ENCODE measurements at places on chromosomes 6 and 20.

DNA sequence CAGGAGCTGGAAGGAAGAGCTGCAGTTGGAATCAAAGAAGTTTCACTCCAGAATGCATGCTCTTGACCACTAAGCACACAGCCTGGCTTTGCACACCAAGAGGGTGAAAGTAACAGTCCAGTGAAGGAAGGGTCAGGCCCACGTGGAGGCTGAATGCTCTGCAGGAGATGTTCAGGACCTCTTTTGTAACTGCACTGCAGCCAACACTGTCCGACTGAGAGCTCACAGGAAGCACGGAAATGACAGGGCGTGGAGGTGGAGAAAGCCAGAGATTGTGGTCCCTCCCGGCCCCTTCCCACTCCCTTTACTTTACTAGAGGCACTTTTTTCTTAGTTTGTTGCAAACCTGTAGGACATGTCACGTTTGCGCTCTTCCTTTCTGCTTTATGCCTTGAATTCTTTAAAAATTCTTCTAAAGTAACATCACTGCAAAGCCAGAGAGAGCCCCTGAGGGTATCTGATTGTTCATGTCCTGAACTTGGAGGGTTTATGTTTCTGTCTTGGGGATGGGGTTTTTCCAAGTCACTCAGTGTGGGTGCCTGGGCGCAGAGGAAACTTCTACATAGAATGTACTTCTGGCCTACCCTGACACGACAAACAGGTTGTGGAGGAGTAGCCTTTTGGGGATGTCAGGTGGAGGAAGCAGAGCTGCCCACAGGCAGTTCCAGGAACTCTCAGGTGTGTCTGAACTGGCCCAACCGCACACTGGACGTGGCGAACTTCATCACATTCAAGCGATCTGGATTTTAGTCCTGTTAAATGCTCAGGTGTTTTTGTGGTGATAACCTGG is 40.9 kb downstream of the JAG1 start:
- DNase-seq = peak; percentile 58

DNA sequence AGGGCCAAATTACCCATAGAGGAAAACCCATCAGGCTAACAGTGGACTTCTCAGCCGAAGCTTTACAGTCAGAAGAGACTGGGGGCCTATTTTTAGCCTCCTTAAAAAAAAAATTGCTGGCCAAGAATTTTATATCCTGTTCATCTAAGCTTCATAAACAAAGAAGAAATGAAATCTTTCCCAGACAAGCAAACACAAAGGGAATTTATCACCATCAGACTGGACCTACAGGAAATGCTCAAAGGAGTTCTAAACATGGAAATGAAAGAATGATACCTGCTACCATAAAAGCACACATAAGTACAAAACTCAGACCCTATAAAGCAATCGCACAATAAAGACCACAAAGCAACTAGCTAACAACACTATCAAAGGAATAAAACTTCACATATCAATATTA is 19.3 kb downstream of the DTNBP1 start:
- no peak for DNase-seq

GRCh38 chr6:140460267-140460666 is 1085.8 kb upstream of the CITED2 start:
- DNase-seq = no peak

- DNase-seq = peak; percentile 93
These were observed 5.8 kb downstream of the DDR1 start for GRCh38 chr6:30889921-30890645.

GRCh38 chr20:62984666-62985443 is 21.9 kb downstream of the BHLHE23 start:
- no peak for DNase-seq

GRCh38 chr6:120274547-120274946 is 925.0 kb upstream of the MAN1A1 start:
- no peak for DNase-seq

- DNase-seq = no peak
These were observed 551.5 kb downstream of the NKAIN2 start for GRCh38 chr6:124355146-124355545.

DNA sequence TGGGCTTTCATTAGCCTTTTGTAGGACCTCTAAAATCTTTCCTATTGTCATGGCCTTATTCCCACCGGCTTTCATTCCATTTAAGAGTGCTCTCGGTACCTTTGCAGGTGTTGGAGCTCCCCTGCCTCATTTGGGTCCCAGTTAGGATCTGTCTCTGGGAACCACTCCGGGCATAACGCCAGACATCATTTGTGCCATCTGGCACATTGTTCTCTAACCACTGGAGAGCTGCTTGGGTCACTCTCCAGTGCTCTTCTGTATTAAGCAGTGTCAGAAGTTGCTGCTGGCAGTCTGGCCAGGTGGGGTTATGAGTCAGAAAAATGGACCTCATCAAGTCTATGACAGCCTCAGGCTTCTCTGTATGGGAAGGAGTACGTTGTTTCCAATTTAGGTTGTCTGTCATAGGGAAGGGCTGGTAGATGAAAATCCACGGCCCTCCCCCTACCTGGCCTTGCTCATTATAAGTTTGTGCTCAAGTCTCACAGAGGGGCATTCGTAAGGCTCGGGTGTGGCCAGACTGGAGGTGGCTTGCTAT is 62.9 kb upstream of the MOCS1 start:
- peak; percentile 26 for DNase-seq

GRCh38 chr20:15119852-15120487 is 782.6 kb upstream of the FLRT3 start:
- DNase-seq = no peak

DNA sequence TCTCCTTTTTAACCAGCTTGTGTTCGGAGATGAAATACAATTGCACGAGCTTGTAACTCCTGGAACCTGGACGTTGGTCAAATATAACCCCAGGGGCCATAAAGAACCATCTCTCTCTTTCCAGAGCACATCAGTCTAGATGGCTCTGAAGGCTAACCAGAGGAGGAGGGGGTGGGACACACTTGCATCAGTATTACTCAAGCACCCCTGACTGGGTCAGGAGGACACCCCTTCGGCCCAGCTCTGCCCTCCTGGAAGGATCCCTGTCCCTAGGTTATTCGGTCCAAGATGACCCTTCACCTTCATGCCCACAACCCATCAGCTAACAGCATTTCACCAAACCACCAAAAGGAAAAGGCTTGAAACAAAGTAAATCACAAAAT is 67.1 kb downstream of the FYN start:
- no peak for DNase-seq

DNA sequence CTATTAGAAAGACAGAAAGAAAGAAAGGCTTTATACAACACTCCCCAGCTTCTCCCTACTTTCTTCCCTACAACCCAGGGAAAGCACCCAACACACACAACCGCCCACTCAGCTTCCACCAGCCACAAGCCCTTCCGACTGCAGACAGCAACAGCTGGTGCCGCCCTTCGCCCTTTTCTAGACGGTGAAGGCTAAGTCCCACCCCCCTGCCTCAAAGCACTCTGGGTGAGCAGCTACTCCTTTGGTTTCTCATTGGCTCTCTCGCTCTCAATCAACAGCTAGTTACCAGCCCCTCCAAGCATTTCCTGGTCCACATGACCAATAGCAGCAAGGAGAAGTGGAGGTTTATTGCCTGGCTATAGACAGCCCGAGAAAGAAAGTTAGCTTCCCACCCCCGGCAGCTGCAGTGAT is 230.1 kb upstream of the MOCS1 start:
- no peak for DNase-seq
